ENCODE measurements at places on chromosomes 4 and X.

DNA sequence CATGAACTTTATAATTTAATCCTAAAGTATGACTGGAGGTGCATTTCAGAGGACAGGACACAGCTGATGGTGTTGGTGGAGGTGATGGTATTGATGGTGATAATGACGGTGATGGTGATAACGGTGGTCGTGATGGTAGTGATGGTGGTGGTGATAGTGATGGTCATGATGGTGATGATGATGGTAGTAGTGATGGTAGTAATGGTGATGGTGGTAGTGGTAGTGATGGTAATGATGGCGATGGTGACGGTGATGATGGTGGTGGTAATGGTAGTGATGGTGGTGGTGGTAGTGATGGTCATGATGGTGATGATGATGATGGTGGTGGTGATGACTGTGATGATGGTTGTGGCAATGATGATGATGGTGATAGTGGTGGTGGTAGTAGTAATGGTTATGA is 40.4 kb downstream of the SLC2A9 start:
- no peak for DNase-seq

DNA sequence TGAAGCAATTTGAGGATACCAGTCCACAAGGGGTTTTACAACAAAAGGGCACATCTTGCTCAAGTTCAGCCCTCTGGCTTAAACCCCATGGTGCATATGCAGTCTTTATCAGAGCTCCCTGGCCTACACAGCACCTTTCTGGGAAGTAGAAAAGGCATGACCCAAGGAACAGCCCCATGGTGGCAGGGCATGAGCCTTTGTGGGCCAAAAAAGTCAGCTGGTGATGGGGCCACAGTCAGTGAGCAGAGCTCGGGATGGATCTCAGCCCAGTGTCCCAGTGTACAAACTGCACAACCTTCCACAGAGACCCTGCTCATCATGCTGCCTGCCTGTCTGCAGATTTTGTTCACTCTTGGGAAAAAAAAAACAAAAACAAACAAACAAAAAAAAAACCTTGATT is 22.3 kb upstream of the TMEM165 start:
- DNase-seq: no peak

GRCh38 chr4:86999136-86999643 is 64.4 kb downstream of the AFF1 start:
- no peak for DNase-seq

- no peak for DNase-seq
Observed at GRCh38 chr4:123478859-123479345, 82.3 kb downstream of the SPRY1 start.

DNA sequence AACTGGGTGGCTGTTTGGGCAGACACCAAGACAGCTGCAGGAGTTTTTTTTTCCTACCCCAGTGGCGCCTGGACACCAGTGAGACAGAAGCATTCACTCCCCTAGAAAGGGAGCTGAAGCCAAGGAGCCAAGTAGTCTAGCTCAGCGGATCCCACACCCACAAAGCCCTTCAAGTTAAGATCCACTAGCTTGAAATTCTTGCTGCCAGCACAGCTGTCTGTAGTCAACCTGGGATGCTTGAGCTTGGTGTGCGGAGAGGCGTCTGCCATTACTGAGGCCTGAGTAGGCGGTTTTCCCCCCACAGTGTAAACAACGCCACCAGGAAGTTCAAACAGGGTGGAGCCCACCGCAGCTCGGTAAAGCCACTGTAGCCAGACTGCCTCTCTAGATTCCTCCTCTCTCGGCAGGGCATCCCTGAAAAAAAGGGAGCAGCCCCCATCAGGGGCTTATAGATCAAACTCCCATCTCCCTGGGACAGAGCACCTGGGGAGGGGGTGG is 171.4 kb downstream of the ARHGEF9 start:
- DNase-seq: no peak
